ENCODE measurements at places on chromosomes 6 and 20.

DNA sequence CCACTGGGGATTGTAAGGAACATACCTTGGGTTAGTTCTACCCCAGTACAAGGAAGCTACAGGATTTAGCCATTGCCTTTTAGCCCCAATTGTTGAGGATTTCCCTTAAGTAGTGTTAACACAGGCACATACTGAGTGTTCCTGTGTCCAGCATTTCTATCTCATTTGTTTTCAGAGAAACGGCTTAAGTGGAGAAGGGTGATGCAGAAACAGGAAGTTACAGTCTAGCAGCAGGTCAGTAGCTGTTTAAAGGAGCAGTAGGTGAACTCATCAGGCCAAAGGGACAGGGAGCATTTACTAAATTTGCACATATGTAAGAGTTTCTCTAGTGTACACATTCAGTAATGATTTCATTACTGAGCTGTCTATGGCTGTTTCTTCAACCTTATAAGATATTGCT lies 644.2 kb upstream of the GJE1 start:
- no peak for DNase-seq
- H3K4me3 ChIP-seq, result no peak overlapping the region
- peak overlapping the region; percentile 60 for H3K27ac ChIP-seq
- H3K36me3 ChIP-seq, result peaks cover 26% of the 10 kb centered on the region

- no peaks in the 10 kb centered on the region for H3K36me3 ChIP-seq
- H3K4me3 ChIP-seq, result no peak overlapping the region
- H3K27me3 ChIP-seq, result peaks cover 12% of the 10 kb centered on the region
Observed at GRCh38 chr6:129777371-129777770, 67.4 kb upstream of the ARHGAP18 start.

DNA sequence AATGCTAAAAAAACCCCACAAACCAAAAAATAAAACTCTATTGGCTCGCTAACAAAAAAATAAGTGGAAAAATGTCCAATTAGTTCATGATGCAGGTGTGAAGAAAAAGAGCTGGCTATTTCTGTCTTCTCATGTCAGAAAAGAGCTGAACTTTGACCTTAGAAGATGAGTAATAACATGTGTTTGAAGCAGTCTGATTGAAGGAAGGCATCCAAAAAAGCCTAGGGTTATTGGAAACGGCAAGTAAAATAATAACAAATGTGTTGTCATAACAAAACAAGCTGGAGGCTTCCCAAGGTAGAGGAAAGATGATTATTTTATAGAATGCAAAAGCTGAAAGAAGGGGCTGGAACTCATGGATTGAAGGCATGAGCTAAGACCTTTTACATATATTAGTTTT lies 94.4 kb upstream of the FAM184A start:
- DNase-seq, result no peak
- no peak overlapping the region for H3K27ac ChIP-seq
- H3K4me1 ChIP-seq, result no peaks in the 10 kb centered on the region
- no peaks in the 10 kb centered on the region for H3K27me3 ChIP-seq
- no peak overlapping the region for H3K4me3 ChIP-seq
- H3K36me3 ChIP-seq, result no peaks in the 10 kb centered on the region

- peaks cover 11% of the 10 kb centered on the region for H3K36me3 ChIP-seq
- peak overlapping the region; percentile 96 for H3K27ac ChIP-seq
- H3K4me3 ChIP-seq, result peak overlapping the region; percentile 95
- DNase-seq, result no peak
- peaks cover 20% of the 10 kb centered on the region for H3K27me3 ChIP-seq
- H3K4me1 ChIP-seq, result peaks cover 47% of the 10 kb centered on the region
Observed at GRCh38 chr6:90586546-90586835, 381 bp downstream of the MAP3K7 start.

GRCh38 chr6:32190911-32191677 lies 1.1 kb upstream of the PBX2 start:
- H3K27me3 ChIP-seq, result peaks cover 5% of the 10 kb centered on the region
- peaks cover 58% of the 10 kb centered on the region for H3K36me3 ChIP-seq
- peaks cover 59% of the 10 kb centered on the region for H3K4me1 ChIP-seq
- H3K4me3 ChIP-seq, result peak overlapping the region; percentile 100
- no peak for DNase-seq
- H3K27ac ChIP-seq, result peak overlapping the region; percentile 98

DNA sequence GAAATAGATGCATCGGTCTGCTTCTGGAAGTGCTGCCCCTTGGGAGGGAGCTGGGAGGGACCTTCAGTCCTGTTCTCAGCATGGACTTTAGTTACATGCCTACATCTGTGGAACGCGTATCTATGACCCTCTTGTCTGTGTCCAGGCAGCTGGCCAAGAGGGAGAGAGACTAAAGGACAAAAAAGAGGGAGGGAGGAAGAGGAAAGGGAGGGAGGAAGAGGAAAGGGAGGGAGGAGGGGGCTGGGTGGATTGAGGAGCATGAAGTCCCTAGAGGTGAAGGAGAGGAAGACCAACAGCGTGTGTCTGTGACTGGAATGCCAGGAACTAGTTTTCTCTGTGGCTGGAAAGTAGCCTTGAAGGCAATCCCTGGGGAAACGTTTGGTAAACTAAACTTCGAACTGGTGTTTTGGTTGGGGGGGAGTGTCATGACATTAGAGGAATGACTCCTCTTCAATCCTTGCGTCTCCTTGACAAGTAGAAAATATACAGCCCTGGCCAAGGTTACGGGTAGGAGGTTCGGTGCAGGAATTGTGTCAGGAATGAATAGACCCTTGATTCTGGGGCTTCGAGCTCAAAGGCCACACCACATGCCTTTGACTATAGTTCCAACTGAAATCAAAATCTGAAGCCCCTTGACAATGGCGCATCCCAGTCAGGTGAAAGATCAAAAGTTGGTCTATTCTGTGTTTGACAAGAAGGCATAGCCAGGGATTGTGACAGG lies 52.0 kb upstream of the PLEKHG1 start:
- H3K4me3 ChIP-seq, result no peak overlapping the region
- no peaks in the 10 kb centered on the region for H3K4me1 ChIP-seq
- no peaks in the 10 kb centered on the region for H3K36me3 ChIP-seq
- peaks cover 20% of the 10 kb centered on the region for H3K27me3 ChIP-seq
- no peak for DNase-seq

- no peak overlapping the region for H3K27ac ChIP-seq
- DNase-seq, result no peak
- no peaks in the 10 kb centered on the region for H3K36me3 ChIP-seq
- no peak overlapping the region for H3K4me3 ChIP-seq
- peaks cover 83% of the 10 kb centered on the region for H3K27me3 ChIP-seq
Observed at GRCh38 chr20:2538356-2538755, 2.0 kb downstream of the TMC2 start.

DNA sequence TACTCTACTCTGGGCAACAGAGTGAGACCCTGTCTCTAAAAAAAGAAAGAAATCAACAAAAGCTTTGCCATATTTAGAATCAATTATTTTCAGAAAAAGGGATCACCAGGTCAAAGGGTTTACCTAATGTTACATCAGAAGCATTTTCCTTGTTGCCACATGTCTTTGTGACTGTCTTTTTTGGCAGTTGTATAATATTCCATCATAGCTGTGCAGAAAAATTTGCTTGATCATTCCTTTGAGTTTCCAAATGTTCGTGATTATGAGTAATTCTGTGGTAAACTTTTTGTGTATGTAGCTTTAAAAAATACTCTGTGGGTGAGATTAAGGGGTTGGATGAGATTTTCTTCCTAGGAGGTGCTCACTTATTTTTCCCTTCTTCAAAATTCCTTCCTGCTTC lies 26.4 kb downstream of the PNPLA1 start:
- no peak for DNase-seq
- H3K4me1 ChIP-seq, result no peaks in the 10 kb centered on the region
- no peak overlapping the region for H3K27ac ChIP-seq
- peaks cover 34% of the 10 kb centered on the region for H3K27me3 ChIP-seq
- H3K36me3 ChIP-seq, result no peaks in the 10 kb centered on the region
- no peak overlapping the region for H3K4me3 ChIP-seq

DNA sequence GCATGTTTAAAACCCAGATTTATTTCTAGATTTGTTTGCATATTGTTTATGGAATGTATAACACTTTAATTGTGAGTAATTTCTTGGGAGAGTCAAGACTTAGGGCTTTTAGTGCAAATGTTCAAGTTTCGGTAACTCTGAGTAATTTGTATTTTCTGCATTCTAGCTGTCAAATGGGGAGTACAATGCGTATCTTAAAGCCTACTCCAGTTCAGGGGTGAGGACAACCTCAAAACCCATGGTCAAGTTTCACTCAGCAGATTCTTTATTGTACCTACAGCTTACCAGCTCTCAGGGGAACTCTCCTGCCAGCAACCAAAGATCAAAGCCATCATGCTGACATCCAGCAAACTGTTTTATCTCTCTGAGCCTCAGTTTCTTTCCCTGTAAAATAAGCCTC lies 458.6 kb upstream of the JARID2 start:
- peaks cover 32% of the 10 kb centered on the region for H3K4me1 ChIP-seq
- H3K27me3 ChIP-seq, result no peaks in the 10 kb centered on the region
- no peak overlapping the region for H3K27ac ChIP-seq
- DNase-seq, result no peak

DNA sequence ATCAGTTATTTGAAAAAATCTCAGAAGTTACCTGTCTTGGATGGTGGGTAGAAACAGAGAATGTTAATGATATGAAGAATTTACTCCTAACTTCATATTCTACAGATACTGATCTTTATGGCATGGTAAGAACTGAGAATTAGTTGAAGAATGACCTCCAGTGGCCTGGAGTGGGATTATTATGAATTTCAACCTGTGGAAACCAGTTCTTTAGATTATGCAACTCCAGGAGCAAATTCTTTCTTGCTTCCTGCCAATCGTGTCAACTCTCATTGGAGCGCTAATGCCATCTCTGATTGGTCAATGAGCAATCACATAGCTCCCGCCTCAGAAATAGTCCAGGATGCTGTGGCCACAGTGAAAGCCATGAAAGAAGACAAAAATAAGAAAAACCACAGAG lies 40.6 kb downstream of the LYRM2 start:
- peaks cover 8% of the 10 kb centered on the region for H3K27me3 ChIP-seq
- no peak overlapping the region for H3K4me3 ChIP-seq
- peak; percentile 23 for DNase-seq
- H3K36me3 ChIP-seq, result peaks cover 31% of the 10 kb centered on the region
- peaks cover 57% of the 10 kb centered on the region for H3K4me1 ChIP-seq
- peak overlapping the region; percentile 94 for H3K27ac ChIP-seq

GRCh38 chr20:49286689-49287551 lies 9.1 kb upstream of the ZNFX1 start:
- H3K36me3 ChIP-seq, result peaks cover 96% of the 10 kb centered on the region
- H3K4me3 ChIP-seq, result no peak overlapping the region
- no peaks in the 10 kb centered on the region for H3K27me3 ChIP-seq
- H3K27ac ChIP-seq, result no peak overlapping the region

DNA sequence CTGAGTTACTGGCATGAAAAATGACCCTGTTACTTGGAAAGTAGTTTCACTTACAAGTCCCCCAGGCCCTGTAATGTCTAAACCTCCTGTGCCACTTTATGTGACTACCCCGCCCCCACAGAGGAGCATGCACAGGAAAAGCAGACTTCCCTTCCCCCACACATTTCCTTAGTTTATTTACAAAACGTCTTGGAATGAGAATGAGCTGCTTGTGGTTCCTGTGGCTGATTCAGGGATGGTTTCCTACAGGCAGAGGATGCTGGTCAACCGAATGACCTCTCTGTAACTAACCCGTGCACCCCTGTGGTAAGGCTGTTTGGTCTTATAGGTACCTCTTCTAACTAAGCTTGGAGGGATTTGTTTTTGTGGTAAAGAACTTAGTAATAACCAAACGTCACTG lies 28.5 kb downstream of the RSPO3 start:
- no peaks in the 10 kb centered on the region for H3K36me3 ChIP-seq
- no peak for DNase-seq
- H3K27me3 ChIP-seq, result no peaks in the 10 kb centered on the region
- no peak overlapping the region for H3K4me3 ChIP-seq

DNA sequence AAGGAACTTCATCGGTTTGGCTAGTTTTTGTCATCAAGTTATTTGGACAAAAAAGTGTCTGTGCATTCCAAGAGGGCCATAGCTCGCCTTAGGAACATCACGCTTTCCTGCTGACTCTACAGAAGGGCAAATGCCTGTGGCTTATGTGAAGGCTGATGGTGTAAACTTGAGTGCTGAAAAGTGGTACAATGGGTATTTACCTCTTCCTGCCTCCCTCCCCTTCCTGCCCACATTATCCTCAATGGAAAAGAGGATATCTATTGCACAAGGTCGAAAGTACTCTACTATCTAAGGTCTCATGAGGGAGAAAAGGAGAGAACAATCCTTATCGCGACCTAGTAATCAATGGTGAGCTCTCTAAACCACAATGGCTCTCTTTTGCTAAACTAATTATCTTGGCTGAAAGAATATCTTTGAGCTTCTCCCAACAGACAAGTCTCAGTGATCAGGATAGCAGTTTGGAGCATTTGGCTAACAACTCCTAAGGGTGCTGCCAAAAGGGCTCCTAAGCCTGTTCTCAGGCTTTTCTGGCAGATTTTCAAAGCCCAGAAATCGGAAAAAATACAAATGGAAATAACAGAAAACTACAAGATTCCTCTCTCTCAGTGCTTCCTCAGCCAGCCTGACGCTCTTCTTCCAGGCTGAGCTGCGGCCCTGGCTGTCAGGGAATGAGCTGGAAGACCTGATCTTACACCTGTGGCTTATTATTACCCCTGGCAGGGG lies 42.6 kb upstream of the ENPP1 start:
- H3K4me1 ChIP-seq, result no peaks in the 10 kb centered on the region
- no peak overlapping the region for H3K27ac ChIP-seq
- DNase-seq, result no peak
- no peak overlapping the region for H3K4me3 ChIP-seq
- H3K36me3 ChIP-seq, result no peaks in the 10 kb centered on the region

GRCh38 chr6:162249907-162250642 lies 477.5 kb downstream of the PRKN start:
- no peak overlapping the region for H3K4me3 ChIP-seq
- no peak for DNase-seq
- no peak overlapping the region for H3K27ac ChIP-seq
- no peaks in the 10 kb centered on the region for H3K36me3 ChIP-seq
- no peaks in the 10 kb centered on the region for H3K4me1 ChIP-seq
- no peaks in the 10 kb centered on the region for H3K27me3 ChIP-seq

GRCh38 chr6:108777536-108777935 lies 70.7 kb upstream of the ARMC2 start:
- H3K4me1 ChIP-seq, result peaks cover 10% of the 10 kb centered on the region
- H3K27me3 ChIP-seq, result peaks cover 41% of the 10 kb centered on the region
- DNase-seq, result no peak
- no peaks in the 10 kb centered on the region for H3K36me3 ChIP-seq

DNA sequence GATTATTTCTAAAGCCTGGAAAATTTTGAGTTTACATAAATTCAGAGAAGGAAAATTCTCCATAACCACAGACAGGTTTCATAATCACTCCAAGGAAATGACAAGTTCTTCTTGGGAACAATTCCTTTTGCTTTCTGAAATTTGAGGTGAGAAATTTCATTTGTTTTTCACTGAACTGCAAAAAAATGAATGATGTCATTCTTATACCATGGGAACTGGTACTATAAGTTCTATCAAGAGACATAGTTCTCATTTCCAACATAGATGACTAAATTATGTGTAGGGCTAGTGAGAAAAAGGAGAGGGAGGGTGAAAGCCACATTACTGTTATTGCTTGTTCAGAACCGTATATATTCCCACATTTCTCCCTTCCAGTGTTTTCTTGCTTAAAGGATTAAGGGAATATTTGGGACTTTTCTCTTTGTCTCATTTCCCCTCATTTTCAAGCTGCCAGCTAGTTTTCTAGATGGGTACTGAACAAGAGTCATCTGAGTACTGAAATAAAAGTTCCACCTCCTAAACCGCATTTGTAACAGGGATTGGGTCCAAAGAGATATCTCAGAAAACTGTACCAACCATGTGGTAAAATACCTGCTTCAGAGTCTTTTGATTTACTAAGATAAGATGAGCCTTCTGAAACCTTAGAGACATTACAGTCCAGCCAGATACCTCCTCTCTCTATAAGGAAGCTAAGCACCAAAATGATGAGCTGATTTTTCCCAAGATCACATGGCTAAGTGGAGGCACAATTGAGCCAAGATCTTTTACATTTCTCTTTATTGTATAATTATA lies 144.3 kb upstream of the PRDM1 start:
- no peak for DNase-seq
- peaks cover 4% of the 10 kb centered on the region for H3K4me1 ChIP-seq
- no peak overlapping the region for H3K4me3 ChIP-seq
- no peak overlapping the region for H3K27ac ChIP-seq
- H3K36me3 ChIP-seq, result peaks cover 2% of the 10 kb centered on the region
